ENCODE measurements at places on chromosomes 1 and 21. TPM values are rescaled to one million over a fixed set of nuclear protein-coding genes. Genes with fewer than 3 reads are reported as not detected.

GRCh38 chr1:228141226-228142044, 1.4 kb downstream of the GUK1 start:
- no peak for DNase-seq

GRCh38 chr21:46054031-46054430, 43.9 kb upstream of the COL6A2 start:
- no peak for DNase-seq

- no peak for DNase-seq
These were observed 76.2 kb downstream of the ERG start for GRCh38 chr21:38422082-38422481.

DNA sequence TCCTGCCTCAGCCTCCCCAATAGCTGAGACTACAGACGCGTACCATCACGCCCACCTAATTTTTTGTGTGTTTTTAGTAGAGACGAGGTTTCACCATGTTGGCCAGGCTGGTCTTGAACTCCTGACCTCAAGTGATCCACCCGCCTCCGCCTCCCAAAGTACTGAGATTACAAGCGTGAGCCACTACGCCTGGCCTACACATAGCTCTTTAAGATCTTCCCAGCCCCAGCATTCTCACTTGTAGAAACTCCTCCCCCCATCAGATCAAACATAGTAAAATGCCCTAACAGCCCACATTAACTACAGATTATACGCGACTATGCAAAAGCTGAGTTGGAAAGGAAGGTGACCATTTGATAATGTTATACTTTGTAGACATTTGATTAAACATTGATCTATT, 634.8 kb downstream of the MATN1 start:
- DNase-seq: peak; percentile 23

DNA sequence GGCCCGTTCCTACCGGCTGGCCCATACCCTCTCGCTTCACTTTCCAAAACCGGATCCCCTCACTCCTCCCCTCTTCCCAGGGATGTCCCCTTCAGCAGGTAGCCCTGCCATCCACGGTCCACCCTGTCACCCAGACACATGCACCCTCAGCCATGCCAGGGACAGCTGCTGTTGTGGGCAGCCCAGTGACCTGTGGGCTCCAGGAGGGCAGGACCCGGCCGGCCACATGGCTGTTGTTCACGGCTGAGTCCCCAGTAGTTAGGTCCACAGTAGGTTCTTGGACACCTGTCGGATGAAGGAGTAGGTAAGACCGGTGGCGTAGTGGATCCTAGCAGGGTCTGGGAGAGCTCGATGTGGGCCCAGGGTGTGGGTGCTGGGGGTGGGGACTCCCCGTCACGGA, 12.5 kb downstream of the SPSB1 start:
- DNase-seq: no peak

- no peak for DNase-seq
These were observed 10.4 kb downstream of the RPL11 start for GRCh38 chr1:23701996-23702395.

TFF2 gene
- 2.5 TPM for total RNA-seq

DNA sequence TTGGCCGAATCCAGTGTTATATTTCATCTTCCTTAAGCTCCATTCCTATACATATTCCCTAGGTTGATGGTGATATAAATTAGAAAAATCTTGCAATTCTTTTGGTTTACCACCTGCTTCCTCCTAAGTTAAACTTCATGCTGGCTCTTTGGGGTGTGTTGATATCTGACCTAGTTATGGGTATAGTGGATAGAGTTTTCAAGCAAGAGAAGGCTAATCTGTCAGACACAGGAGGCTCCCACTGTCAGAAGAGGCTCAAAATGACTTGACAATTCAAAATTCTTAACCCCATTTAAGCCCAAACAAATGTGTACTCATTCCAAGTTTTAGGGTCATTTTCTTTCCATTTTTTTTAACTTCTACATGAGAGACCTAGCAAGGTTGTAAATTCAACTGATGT, 8.5 kb upstream of the SLC35D1 start:
- DNase-seq: no peak

- no peak for DNase-seq
These were observed 34.1 kb upstream of the IL12RB2 start for GRCh38 chr1:67273591-67273990.

DNA sequence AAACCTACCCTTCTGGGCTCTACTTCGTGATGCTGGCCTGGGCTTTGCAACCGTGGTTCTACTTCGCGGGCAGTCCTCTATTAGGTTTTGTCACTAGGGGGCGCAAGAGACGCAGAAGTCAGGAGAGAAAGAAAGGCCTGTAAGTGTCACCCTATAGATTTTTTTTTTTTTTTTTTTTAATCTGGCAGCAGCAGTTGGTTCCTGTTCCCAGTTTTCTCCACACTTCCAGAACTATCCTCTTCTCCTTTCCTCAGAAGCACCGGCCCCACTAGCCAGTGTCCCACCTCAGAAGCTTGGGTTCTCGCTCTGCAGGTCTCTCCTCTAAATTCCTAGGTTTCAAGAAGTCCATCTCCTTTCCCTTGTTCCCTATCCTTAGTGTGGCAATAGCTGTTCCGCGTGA, 9.1 kb upstream of the LCE2D start:
- DNase-seq: peak; percentile 26

ZC3H12A gene
- 6.0 TPM for total RNA-seq

DISC1 gene
- 6.9 TPM for total RNA-seq

HS2ST1 gene
- 16.8 TPM for total RNA-seq

C8A gene
- total RNA-seq: not detected

GRCh38 chr1:214244841-214245240, 36.1 kb upstream of the SMYD2 start:
- no peak for DNase-seq

NBPF6 gene
- total RNA-seq: not detected

- DNase-seq: no peak
These were observed 32.9 kb upstream of the ATP2B4 start for GRCh38 chr1:203593723-203594122.

DNA sequence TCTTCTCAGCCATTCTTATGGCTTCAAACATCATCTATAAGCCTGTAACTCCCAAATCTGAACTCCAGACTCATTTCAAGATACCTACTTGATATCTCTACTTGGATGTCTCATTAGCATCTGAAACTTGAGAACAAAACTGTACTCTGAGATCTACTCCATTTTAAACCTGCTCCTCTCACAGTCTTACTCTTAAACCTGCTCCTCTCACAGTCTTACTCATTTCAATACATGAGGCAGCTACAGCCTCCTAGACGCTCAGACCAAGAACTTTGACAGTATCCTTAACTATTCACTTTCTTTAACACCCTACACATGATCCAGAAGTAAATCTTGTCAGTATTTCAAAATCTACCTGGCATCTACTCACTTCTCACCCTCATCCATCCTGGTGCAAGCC, 54.3 kb downstream of the NBPF6 start:
- no peak for DNase-seq

FASLG gene
- not detected for total RNA-seq

DNA sequence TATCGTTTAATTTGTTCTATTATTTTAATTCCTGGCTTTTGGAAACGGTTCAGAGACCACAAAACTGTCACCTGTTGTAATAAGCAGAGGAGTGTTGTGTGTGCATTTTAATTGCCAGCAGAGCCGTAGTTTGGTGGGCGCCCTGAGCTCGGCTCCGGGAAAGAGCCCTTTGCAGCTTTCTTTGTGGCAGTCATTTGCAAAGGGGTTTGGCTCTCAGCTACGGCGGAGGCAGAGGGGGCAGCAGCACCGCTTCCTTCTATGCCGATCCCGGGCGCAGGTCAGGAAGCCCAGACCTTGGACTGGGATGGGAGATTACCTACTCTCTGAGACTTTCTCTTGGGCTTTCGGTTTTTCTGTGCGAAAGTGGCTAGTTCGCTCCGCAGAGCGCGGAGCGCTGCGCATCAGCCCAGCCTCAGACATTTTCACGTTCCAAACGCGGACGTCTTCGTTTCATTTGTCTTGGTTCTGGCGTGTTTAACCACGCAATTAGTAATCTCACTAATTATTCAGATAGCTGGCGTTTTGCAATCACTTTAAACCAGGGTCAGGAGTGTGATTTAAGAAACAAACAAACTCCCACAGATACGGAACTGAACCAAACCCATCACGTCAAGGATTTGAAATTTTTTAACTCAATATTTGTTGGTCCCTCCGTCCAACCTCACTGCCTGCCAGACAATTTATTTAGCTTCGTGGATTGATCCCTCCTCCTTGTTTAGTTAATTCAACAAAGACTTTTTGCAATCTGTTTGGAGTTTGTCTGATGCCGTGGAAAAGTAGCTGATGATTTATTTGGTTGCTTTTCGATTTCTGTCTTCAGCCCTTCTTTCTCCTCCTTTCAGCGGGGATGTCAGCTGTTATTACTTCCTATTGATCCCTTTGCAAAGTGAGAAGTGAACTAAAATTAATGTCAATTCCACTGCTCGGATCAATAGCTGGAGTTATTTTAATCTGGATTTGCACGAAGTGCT, 3.9 kb downstream of the RNF220 start:
- no peak for DNase-seq

DNA sequence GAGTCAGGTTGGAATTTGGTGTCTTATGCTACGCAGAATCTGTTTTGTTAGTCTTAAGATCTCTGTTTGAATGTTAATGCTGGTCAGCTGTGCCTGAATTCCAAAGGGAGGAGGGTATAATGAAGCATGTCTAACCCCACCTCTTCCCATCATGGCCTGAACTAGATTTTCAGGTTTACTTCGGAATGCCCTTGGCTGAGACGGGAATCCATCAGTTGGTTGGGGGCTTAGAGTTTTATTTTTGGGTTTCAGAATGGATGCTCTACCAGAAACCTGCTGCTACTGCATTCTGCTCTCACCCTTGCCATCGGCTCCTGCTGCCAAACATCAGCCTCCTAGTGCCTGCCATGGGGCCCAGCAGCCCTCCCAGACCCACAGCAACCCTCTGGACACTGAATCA, 24.1 kb upstream of the ETV3 start:
- DNase-seq: peak; percentile 38

GRCh38 chr1:76086597-76086996, 12.1 kb downstream of the ST6GALNAC3 start:
- no peak for DNase-seq

DNA sequence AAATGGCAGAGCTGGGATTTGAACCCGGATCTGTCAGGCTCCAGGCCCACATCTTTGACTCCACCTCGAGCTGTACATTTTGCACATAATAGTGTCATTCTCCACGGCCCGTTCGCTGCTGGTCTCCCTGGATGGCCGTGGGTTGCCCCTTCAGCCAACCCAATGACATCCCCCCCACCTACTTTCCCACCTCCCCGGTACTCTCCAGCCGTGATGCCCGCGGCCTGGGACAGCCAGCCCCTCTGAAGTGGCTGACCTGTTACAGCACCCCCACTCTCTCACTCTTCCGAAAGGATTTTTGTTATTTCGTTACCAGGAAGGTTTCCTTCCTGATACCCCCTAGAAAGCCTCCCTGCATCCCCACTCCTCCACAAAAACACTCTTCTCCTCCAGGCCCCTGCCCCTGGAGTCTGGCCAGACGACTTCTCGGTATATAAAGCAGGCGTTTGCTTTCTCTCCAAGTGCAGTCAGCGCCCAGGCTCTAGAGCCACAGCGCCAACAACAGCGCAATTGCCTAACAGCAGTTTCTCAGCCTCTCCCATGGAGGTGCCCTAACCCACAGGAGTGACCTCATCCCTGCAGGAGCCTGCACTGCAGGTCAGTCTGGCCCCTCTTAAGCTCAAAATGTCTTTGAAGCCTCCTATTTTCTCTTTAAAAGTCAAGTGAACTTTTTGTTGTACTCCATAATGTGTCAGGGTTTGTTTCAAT, 14.5 kb upstream of the GJB5 start:
- DNase-seq: no peak

LRRC8D gene
- total RNA-seq: 46.7 TPM

DNA sequence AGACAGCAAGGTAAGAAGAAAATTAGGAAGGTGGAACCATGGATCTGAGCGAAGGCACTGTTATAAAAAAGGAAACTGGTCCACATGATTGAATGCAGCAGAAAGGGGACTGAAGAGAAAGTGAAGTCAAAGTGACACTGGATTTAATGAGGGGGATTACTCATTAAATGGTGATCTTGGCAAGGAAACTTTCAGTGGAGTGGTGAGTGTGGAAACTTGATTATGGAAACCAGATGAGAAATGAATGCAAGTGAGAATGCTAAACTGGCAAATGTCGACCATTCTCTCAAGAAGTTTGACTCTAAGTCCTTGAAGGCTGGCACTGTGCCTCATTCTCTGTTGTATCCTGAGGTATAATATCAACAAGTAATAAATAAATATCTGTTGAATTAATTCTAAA, 23.3 kb downstream of the COLGALT2 start:
- DNase-seq: no peak

DNA sequence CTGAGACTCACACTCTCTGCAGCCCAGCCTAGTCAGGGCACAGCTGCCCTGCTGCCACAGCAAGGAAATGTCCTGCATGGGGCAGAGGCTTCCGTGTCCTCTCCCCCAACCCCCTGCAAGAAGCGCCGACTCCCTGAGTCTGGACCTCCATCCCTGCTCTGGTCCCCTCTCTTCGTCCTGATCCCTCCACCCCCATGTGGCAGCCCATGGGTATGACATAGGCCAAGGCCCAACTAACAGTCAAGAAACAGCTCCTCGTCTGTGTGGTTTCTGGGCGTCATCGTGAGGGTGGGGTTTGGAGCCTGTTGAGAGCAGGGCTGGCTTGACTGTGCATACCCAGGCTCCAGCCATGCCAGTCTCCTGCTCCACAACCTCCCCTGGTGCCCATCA, 19.5 kb downstream of the FAAH start:
- DNase-seq: no peak

- no peak for DNase-seq
These were observed 31.8 kb upstream of the ENO1 start for GRCh38 chr1:8910331-8910730.

TRIM58 gene
- total RNA-seq: 52.1 TPM

GRCh38 chr1:207810173-207810572, 58.3 kb downstream of the CD46 start:
- DNase-seq: no peak

MSH4 gene
- not detected for total RNA-seq

GJA8 gene
- not detected for total RNA-seq

DNA sequence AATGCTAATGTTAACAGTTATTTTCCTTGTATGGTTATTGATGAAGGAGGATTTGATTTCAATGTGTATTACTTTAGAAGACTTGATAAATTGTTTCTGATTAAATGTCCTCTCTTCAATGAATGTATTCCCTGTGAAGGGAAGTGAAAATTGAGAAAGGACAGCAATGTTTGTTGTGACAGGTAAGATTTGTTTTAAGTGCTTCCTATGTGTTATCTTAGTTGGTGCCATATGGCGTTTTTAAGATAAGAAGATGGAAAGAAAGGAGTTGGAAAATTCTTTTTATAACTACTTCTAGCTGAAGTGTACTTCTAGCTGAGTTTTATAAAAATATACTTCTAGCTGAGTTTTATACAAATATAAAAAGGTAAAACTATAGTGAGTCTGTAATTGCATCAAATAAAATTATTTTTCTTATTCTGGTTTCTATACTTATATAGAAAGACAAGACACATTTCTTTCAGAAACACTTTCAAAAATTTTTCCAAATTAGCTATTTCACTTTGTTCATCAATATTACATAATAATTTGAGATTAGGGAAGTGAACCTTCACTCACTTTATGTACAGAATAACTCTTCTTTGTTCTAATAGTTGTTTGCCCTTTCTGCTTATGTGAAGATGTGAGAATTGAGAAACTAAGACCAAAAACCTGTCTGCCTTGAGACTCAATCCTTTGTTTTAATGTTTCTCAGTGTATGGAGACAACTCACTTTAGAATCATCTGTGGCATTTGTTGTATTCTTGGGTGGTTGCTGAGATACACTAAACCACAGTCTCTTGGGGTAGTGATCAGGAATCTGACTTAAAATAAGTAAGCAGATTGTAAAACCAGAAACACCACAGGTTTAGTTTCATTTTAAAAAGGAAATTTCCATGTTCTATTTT, 382.9 kb upstream of the B3GALT2 start:
- DNase-seq: no peak

- DNase-seq: no peak
These were observed 214.7 kb upstream of the PTGFR start for GRCh38 chr1:78275906-78276685.
